Endothelial cell of umbilical vein (primary cell): ENCODE measurements at places on chromosomes 3 and 15. TPM values are rescaled to one million over a fixed set of nuclear protein-coding genes. Genes with fewer than 3 reads are reported as not detected.
A peak's percentile ranks its signal among the peaks of the same experiment; 100 is the strongest.

DNA sequence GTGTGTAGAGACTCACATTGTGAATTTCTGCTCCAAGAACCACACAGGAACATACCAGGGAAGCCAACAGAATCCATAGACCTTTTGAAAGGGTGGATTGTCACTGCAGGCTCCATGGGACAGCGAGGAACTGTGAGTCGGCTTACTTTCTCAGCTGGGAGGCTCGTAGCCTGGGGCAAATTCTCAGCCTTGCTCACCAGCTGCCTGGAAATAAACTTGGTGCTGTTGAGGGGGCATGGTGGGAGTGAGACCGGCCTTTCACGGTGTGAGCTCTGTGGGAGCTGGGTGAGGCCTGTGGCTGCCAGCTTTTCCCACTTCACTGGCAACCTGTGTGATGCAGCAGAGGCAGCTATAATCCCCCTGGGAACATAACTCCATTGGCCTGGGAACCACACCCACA is 146.6 kb upstream of the P2RY1 start:
- DNase-seq: no peak

ASTE1 gene
- 5.8 and 6.7 TPM in 2 replicates for total RNA-seq

DNA sequence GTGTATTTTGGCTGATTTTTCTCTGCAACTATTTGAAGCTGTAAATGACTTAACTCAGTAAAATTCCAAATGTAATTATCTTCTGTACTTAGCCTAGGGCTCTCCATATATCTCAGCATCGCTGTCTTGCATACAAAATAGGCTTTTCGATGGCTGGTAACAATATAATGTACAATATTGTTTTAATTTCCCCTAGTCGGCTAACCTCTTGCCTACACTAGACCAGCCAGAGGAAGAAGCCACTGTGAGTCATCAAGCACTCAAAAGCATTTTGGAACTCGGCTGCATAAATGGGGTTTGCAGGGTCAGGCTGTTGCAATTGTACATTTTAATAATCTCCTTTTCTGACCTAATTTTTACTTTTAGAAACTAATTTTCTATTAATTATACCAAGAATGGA is 583.8 kb downstream of the FOXP1 start:
- peak; percentile 73 for DNase-seq

DNA sequence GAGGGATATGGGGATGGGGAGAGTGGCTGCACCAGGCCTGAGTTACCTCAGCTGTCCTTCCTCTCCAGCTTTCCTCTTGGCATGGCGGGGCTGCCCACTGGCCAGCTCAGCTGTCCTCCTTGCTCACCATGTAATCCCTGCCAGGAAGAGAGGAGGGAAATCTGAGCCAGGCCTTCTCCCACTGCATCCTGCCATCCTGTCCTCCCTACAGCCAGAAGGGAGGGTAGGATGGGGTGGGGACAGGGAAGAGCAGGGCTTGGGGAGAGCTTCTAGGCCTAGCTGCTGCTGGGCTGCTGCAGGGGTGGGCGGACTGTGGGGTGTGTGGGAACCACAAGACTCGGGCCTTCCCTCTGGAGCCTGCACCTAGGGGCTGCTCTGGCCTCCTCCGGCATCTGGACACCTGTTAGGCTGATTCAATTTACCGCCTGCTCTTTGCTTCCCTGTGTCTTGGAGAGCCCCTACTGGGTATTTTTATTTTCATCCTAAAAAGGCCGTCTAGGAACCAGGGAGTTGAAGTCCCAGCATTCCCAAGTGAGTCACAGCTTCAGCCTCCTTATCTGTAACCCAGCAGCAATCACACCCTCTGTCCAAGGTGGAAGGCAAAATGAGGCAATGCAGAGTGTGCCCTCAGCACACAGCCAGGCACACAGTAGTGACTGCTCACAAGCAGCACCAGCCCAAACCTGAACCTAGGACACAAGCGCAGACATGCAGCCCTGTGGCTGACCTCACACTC is 13.1 kb upstream of the KY start:
- DNase-seq: no peak

GRCh38 chr3:7709376-7710082 is 792.1 kb upstream of the LMCD1 start:
- peak; percentile 67 for DNase-seq

- no peak for DNase-seq
Observed at GRCh38 chr15:45548753-45549520, 26.4 kb upstream of the SLC30A4 start.

GRCh38 chr3:189188466-189188865 is 16.7 kb downstream of the TPRG1 start:
- DNase-seq: no peak

DNA sequence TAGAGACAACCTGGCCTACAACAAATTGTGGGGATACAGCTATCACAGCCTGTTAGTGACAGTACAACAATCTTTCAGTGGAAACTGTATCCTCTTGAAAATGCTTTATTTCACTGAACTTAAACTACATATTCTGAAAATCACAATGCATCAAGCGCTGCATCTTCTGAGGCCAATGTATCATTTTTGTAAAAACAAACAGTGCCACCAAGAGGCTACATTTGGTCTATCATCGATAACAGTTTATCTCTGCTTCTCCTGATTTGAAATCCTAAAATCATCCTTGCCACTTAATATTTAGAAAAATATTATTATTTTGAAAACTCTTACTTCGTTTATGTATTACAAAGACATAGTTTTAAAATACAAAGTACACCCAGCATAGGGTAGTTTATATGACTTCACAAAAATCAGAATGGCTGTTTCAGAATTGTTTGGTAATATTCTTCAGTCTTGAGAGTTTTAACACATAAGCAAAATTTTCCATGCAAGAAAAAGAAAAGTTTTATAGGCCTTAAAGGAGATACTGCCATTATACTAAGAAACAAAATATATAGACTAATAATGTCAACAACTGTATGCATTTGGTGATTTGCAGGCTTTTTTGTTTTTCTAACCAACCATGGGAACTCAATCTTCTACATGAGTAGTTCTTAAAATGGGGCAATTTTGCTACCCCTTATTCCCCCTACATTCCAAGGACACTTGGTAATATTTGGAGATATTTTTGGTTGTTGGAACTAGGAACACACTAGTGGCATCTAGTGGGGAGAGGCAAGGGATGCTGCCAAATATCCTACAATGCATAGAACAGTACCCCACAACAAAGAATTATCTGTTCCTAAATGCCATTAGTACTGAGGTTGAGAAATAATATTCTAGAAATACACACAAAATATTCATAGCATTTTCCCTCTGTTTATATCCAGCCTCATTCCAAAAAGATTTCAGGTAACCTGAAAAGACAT is 42.3 kb downstream of the WDR72 start:
- DNase-seq: peak; percentile 21
